ENCODE measurements at places on chromosomes 11 and 22. TPM values are rescaled to one million over a fixed set of nuclear protein-coding genes. Genes with fewer than 3 reads are reported as not detected.

DNA sequence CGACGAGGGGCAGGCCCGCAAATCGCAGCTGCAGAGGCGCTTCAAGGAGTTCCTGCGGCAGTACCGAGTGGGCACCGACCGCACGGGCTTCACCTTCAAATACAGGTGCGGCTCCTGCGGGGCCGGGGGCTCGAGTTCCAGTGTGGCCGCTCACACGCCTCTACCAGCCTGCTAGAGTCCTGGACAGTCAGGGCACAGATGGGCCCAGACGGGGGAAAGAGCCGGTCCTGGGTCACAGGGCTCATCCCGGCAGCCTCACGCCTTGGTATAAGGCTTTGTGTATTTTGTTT, 506 bp downstream of the MCM5 start:
- H3K27me3 ChIP-seq = 0 out of 2 replicates have a peak, but pooled peaks cover 2% of the 10 kb centered on the region

DNA sequence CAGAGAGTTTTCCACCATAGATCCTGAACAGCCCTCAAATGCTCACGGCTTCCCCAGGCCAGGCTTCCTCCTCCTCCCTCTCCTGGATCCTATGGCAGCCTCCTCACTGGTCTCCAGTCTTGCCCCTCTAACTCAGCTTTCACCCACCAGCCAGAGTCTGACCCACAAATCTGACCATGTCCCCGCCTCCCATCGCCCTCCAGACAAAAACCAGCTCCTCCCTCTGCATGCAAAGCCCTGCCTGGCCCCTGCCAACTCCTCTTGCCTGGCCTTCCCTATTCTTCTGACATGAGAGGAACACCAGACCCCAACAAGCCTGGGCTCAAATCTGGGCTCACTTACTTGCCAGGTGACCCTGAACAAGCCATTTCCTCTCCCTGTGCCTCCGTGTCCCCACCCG, 32.4 kb upstream of the PDE2A start:
- H3K4me3 ChIP-seq = no peak overlapping the region
- H3K27ac ChIP-seq = no peak overlapping the region
- peaks cover 36% of the 10 kb centered on the region for H3K4me1 ChIP-seq
- H3K27me3 ChIP-seq = peaks cover 2% of the 10 kb centered on the region

DNA sequence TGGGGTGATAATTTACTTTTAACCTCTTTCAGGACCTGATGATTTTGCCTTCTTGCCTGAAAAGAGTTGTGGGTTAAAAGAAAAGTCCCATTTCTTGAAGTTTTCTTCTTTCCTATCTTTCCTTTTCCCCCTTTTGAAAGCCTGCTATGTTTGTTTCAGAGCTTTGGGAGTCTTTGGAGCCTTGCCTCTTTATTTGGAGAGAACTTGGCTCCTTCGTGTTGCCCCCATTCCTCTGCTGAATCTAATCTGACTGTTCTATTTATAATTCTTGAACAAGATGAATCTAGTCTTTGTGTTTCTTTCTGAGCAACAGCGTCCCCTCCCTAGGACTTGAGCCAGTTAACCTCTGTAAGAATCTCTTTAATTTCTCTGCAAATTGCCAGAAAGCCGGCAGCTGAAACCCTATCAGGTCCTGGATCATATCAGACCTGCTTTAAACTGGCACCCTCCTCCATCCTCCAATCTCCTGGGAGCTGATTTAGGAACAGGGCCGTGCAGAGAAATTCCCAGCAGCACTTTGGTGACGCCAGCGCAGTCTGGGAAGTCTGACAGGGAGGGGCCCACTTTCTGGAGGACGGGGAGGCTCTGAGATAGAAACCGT, 289.1 kb upstream of the SORL1-AS1 start:
- peaks cover 2% of the 10 kb centered on the region for H3K27me3 ChIP-seq
- peaks cover 9% of the 10 kb centered on the region for H3K36me3 ChIP-seq
- no peak for DNase-seq
- H3K27ac ChIP-seq = peak overlapping the region; percentile 15
- H3K4me1 ChIP-seq = peaks cover 9% of the 10 kb centered on the region
- peak overlapping the region; percentile 24 for H3K4me3 ChIP-seq

DNA sequence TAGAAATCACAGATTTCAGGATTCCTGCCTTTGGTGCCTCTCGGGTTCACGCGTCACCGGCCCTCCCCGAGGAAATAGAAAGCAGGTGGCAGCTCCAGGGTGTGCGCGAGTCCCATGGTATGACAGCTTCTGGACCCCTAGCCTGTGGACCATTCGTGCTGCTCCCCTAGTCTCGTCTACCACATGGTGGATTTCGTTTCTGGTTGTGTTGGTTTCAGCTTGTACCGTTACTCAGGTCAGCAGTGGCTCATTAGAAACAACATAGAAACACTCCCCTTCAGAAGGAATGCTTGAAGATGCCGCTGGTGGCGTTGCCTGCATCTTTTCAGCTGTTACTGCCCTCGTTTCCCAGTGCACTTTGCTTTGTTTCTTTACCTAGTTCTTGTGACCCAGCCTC, 700 bp downstream of the TTC17 start:
- no peaks in the 10 kb centered on the region for H3K27me3 ChIP-seq
- H3K27ac ChIP-seq = peak overlapping the region; percentile 97
- peak; percentile 40 for DNase-seq
- H3K4me3 ChIP-seq = peak overlapping the region; percentile 98

The NXPE1 gene
- total RNA-seq = not detected

The PMM1 gene
- total RNA-seq = 63.3 TPM

GRCh38 chr11:15613251-15613650, 498.5 kb downstream of the INSC start:
- H3K4me3 ChIP-seq = no peak overlapping the region
- no peak overlapping the region for H3K27ac ChIP-seq
- H3K36me3 ChIP-seq = 0 out of 2 replicates have a peak, but pooled peaks cover 4% of the 10 kb centered on the region
- peaks cover 4% of the 10 kb centered on the region for H3K27me3 ChIP-seq
- no peaks in the 10 kb centered on the region for H3K4me1 ChIP-seq
- no peak for DNase-seq

DNA sequence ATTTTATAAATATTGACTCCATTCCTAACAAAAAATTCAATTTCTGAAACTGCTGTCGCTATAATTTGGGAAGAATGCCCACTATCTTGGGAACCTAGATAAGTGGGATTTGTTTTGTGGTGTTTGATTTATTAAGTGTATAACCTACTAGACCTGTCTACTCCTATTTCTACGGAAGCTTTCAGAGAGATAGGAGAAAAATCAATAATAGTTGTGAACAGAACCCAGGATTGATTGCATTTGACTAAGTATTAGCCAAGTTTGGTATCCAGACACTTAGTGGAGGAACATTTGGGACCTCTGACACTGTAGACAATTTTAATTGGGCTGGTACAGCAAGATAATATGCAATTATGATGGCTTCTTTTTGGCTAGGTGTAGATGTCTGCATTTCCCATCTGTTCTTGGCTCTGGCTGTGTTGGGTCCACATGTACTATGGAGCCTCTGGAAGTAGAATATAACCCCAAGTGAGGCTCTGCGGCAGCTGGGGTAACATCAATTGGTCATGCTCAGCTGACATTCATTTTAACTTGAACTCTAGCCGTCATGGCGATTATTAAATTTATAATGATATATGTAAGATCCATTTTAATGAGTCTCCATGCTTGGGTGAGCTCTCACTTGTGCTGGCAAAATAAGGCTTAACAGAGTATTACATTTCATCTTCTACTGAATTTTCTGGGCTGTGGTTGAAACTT, 111.5 kb upstream of the E2F8 start:
- no peaks in the 10 kb centered on the region for H3K36me3 ChIP-seq
- H3K4me1 ChIP-seq = peaks cover 8% of the 10 kb centered on the region
- H3K27ac ChIP-seq = no peak overlapping the region
- DNase-seq = no peak
- peaks cover 61% of the 10 kb centered on the region for H3K27me3 ChIP-seq

DNA sequence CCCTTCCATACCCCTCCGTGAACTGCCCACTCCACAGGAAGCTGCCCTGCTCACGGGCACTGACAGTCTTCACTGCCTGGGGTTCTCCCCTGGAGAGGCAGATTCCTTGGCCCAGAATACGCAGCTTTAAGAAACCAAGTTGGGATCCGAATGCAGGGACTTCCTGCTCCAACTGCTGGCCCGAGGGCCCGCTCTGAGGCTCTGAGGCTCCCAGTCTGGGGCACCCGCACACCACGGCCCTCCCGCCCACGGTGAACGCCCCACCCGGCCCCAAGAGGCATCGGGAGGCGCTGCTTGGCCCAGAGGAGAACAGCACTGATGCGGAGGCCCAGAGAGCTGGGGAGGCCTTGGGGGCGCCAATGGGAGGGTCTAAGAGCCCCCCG, 42.3 kb downstream of the IGF2 start:
- H3K4me1 ChIP-seq = peaks cover 31% of the 10 kb centered on the region
- no peak for DNase-seq
- no peaks in the 10 kb centered on the region for H3K27me3 ChIP-seq

The A4GALT gene
- 12.6 TPM for total RNA-seq

The PLAAT4 gene
- total RNA-seq = 0.89 TPM

GRCh38 chr22:37211075-37211865, 1.0 kb downstream of the SSTR3 start:
- DNase-seq = no peak
- H3K4me3 ChIP-seq = no peak overlapping the region
- H3K27me3 ChIP-seq = peaks cover 33% of the 10 kb centered on the region
- no peak overlapping the region for H3K27ac ChIP-seq
- peaks cover 6% of the 10 kb centered on the region for H3K4me1 ChIP-seq
- H3K36me3 ChIP-seq = no peaks in the 10 kb centered on the region

The APOA5 gene
- not detected for total RNA-seq

The MMP10 gene
- 3.9 TPM for total RNA-seq

DNA sequence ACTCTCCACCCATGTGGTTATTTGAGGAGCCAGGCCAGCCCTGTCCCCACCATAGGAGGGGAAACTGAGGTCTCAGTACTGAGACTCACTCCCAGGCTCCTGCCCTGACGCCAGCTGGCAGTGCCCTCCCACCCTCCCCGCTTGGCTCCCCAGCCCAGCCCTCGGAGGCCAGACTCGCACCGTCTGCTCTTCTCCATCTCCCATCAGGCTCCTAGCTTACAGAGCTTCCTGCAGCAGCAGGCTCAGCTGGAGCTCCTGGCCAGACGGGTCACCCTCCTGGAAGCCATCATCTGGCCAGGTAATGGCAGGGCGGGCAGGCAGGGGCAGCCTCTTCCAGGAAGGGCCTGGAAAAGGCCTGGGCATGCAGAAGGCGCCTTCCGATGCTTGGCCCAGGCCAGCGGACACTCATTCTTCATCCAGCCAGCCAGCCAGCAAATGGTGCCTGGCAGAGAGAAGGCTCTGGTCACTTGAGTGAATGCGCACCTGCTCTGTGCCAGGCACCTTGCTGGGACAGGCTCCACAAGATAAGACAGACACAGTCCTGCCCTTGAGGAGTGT, 12.6 kb downstream of the RHBDD3 start:
- no peak overlapping the region for H3K4me3 ChIP-seq
- peaks cover 5% of the 10 kb centered on the region for H3K27me3 ChIP-seq
- H3K36me3 ChIP-seq = no peaks in the 10 kb centered on the region

- H3K4me1 ChIP-seq = peaks cover 12% of the 10 kb centered on the region
- no peak overlapping the region for H3K27ac ChIP-seq
- no peaks in the 10 kb centered on the region for H3K27me3 ChIP-seq
- H3K4me3 ChIP-seq = no peak overlapping the region
- H3K36me3 ChIP-seq = peaks cover 4% of the 10 kb centered on the region
- no peak for DNase-seq
Measured at GRCh38 chr11:78763664-78764063, 189.0 kb upstream of the NARS2 start.

The ABTB2 gene
- 3.0 TPM for total RNA-seq

DNA sequence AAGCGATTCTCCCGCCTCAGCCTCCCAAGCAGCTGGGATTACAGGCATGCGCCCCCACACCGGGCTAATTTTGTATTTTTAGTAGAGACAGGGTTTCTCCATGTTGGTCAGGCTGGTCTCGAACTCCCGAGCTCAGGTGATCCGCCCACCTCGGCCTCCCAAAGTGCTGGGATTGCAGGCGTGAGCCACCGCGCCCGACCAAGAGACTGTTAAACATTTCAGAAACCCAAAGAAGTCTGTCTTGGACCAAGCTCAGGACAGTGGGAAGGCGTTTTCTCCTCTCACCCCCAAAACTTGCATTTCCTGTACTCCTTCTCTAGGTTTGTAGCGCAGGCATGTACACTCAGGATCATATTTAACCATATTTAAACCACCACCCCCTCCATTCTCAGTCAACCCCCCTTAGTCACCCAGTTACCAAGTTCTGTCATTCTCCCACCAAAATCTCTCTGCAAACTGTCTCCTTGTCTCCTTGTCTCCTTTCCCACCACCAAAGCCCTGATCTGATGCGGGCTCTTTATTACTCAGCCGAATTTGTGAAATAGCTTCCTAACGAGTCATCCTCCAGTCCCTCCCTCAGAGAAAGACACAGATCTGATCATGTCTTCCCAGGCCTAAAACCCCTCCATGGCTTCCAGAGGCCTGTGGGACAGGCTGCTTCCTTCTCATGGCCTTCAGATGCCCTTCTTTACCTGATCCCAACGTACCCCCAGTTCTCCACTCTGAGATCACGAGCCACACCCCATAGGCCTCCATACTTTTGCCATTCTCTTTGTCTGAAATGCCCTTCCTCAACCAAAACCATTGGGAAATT, 29.0 kb upstream of the CREB3L1 start:
- DNase-seq = peak; percentile 95
- H3K27me3 ChIP-seq = peaks cover 5% of the 10 kb centered on the region
- H3K4me1 ChIP-seq = peaks cover 74% of the 10 kb centered on the region
- H3K27ac ChIP-seq = peak overlapping the region; percentile 100

The OR6T1 gene
- not detected for total RNA-seq

DNA sequence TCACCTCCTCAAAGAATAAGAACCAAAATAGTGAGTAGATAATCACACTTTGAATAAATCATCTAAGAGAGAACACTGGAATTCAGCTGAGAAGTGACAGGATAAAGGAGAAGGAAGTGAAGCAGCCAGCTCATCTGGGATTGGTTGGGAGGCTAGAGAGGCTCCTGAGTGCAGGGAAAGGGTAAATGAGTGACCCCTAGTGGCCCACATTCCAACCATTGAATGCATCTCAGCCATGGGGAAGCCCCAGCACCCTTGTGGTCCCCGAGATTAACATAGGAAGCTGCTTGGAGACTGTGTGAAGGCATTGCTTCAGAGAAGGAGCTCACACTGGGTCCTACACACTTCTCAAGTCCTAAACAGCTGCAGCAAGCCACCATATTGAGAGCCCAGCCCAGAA, 82.3 kb downstream of the JRKL start:
- no peak overlapping the region for H3K4me3 ChIP-seq
- no peaks in the 10 kb centered on the region for H3K27me3 ChIP-seq
- no peak for DNase-seq
- 0 out of 2 replicates have a peak, but pooled peaks cover 5% of the 10 kb centered on the region for H3K4me1 ChIP-seq
- no peaks in the 10 kb centered on the region for H3K36me3 ChIP-seq

DNA sequence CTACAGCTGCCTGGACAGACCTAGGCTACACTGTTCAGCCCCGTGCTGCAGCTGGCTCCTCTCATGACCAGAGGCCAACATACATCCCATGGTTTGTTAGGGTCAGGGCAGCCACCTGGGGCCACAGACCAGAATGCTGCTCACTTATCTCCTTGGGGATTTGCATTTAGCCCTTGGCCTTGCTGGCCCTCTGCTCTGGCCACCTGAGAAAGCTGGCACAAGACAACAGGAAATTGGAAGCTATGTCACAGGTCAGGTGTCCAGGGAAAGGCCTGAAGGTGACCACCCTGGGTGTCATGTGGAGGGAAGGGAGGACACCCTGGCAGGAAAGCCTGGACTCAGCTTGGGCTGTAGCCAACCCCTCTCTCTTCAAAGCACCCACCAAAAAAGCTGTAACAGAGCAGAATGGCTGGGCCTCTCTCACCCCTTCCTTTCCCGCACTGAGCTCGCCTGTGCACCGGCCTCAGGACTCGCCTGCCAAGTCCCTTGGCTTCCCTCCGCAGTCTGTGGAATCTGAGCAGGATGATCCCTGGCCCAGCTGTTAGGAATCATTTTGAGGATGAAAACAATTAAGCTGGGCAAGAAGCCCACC, 86.3 kb downstream of the SNX19 start:
- H3K27ac ChIP-seq = no peak overlapping the region
- DNase-seq = no peak
- peaks cover 50% of the 10 kb centered on the region for H3K4me1 ChIP-seq
- no peak overlapping the region for H3K4me3 ChIP-seq

All from HFFc6 (cell line).